Stimulated activated naive CD8-positive, alpha-beta T cell treated with anti-CD3 and anti-CD28 coated beads, Interleukin-15, amount 100 ng/mL, for 72 hours (primary cell): ENCODE measurements at places on chromosomes 13 and 19.

- DNase-seq: peak; percentile 89
Observed at GRCh38 chr19:48419158-48419920, 25.9 kb downstream of the GRIN2D start.

DNA sequence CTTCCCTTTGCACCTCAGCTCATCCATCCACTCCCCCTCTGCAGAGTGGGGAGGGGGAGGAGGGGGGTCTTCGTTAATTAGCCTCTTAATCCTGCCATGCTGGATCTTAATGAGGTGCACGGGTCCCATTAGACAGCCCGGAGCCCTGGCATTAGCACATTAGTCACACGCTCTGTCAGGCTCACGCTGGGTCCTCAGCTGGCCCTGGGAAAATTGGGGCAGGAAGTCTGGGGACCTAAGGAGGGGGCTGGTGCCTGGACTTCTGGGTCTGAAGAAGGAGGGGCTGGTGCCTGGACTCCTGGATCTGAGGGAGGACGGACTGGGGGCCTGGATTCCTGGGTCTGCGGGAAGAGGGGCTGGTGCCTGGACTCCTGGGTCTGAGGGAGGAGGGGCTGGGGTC, 444 bp upstream of the NCCRP1 start:
- no peak for DNase-seq

DNA sequence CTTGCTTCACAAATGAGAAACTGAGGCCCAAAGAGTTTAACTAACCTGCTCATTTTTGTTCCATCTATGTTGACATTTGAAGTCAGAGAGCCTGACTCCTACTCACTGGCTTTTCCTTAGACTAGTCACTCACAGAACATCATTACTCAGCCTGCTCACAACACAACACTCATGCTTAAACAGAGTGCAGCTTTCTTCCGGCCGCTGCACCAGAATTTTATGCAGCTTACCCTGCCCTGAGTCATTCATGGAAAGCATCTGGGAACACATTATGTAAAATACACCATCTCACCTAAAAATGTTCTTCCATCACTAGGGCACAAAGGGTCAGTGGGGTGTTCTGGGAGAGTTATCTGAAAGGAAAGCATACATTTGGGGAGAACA, 303.4 kb downstream of the SPRY2 start:
- DNase-seq: no peak

DNA sequence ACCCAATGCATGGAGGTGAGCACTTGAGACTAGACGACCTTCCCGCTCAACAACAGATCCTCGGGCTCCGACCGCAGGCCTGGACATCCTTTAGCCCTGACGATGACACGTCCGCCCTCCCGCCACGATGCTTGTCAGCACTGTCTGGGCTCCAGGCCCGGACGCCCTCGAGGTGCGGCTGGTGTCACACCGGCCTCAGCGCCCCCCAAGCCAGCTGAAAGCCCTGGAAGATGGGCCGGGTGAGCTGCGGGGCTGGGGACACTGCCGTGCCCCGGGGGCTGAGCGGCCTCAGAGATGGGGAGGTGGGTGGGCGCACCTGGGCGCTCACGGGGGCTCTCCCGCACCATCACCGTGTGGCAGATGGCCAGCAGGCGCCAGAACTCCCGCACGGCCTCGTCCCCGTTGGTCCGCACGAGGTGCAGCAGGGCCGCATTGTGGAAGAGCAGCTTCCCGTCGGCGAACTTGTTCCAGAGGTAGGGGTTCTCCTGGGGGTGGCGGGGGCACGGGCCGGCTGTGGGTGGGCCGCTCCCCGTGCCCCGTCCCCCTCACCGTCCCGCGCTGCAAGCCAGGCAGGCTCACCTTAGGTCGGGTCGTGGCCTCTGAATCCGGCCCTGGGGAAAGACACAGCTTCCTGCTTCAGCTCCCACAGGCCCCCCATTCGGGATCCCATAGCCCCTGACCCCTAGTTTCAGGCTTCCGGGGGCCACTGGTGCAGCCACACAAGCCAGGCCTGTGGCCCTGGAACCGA, 15.5 kb downstream of the ATP8B3 start:
- DNase-seq: no peak

- DNase-seq: no peak
Observed at GRCh38 chr13:49638030-49638743, 9.9 kb downstream of the ARL11 start.

DNA sequence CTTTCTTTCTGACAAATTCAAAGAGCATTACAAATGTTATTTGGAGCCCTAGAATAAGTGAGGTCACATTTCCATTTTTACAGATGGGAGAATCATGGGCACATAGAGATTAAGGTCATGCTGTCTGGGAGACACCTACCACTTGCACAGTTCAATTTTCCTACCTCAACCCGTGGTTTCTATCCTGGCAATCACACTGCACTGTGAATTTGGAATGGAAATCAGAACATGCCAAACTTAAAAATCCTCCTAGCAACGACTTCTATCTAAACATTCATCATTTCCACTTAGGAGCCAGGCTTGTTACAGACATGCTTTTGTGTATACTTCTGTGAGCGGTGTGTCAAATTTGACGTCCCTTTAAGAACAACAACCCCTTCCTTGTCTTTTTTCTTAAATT, 251.5 kb downstream of the DNAJC15 start:
- no peak for DNase-seq

GRCh38 chr13:43516401-43516833, 270.4 kb downstream of the ENOX1 start:
- no peak for DNase-seq

- DNase-seq: peak; percentile 49
Observed at GRCh38 chr19:45767881-45768654, 984 bp downstream of the SIX5 start.

DNA sequence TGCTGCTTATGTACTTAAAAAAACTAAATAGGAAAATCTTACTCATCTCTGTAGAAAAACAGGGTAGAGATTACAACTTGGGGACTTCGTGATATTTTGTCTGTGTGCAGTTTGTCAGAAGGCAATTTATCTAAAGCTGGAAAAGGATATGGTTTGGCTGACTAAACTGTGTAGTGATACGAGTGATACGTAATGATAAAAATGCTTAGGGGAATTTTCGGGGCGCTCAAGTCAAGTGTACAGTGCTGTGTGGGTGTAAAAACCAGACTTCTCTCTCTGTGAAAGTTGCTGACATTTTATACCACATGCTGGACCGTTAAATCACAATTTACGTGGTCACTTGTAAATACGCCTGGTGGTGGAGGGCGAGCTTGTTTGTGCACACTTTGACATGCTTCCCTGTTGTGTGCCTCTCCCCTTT, 221.7 kb downstream of the KCNRG start:
- peak; percentile 71 for DNase-seq

GRCh38 chr13:78443839-78444238, 159.5 kb downstream of the POU4F1 start:
- DNase-seq: no peak

- DNase-seq: no peak
Observed at GRCh38 chr13:91154558-91155353, 192.7 kb upstream of the MIR17HG start.

DNA sequence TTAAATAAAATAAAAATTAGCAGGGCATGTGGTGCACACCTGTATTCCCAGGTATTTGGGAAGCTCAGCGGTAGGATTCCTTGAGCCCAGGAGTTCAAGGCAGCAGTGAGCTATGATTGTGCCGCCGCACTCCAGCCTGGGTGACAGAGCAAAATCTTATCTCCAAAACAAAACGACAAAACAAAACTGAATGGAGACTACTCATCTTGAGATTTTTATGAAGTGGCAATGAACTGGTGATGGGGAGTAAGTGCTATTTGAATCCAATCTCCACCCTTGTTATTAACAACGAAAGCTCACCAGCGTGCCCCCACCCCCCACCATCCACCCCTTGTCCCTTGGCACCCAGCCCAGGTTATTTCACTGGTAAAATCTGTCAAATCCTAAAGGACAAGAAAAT, 45.2 kb upstream of the URI1 start:
- no peak for DNase-seq

GRCh38 chr19:9865732-9866501, 30.8 kb downstream of the PIN1 start:
- DNase-seq: no peak

GRCh38 chr13:44373601-44374347, at the start of gene SERP2:
TSS of gene SERP2 (plus strand) at chr13:44373824. CDS start at chr13:44374026, 202 bp downstream.
- peak; percentile 21 for DNase-seq

- peak; percentile 33 for DNase-seq
Observed at GRCh38 chr13:48319531-48320398, 16.2 kb downstream of the RB1 start.

GRCh38 chr13:23922005-23922932, 25.0 kb upstream of the C1QTNF9B start:
- DNase-seq: no peak

- no peak for DNase-seq
Observed at GRCh38 chr19:56668676-56669075, 2.9 kb downstream of the ZNF835 start.

- no peak for DNase-seq
Observed at GRCh38 chr13:57346786-57347185, 179.8 kb downstream of the PRR20E start.

DNA sequence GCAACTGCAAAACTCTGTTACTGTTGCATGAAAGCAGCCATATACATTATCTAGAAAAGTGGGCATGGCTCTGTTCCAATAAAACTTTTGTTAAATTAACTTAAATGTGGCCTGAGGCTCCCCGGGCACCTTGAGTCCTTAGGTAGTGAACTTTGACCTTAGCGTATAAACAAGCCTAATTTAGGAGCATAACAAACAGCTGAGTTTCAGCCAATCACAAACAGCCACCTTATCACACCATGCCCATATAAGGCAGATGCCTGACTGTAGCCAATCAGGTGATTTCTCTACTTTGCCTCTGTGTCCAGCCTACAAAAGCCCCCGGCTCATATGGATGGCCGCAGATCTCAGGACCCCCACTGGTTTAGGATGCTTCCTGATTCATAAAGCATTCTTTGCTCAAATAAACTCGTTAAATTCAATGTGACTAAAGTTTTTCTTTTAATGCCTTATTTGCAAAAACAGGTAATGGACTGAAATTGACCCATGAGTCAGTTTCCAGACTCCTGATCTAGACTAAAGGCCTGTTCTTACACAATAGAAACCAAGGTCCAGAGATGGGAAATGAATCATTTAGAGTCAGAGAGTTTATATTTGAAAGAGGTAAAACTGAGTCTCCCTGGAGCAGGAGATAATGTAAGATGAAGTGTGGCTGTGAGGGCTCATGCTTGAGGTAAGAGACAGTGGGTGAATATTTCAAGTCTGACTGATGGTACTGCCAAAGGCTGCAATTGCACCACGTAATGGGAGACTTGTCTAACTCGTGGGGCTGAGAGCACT, 130.2 kb downstream of the FGF9 start:
- no peak for DNase-seq

- no peak for DNase-seq
Observed at GRCh38 chr13:19927117-19927748, 31.3 kb upstream of the ZMYM2 start.

- no peak for DNase-seq
Observed at GRCh38 chr19:27751044-27751391, 1461.9 kb downstream of the UQCRFS1 start.

DNA sequence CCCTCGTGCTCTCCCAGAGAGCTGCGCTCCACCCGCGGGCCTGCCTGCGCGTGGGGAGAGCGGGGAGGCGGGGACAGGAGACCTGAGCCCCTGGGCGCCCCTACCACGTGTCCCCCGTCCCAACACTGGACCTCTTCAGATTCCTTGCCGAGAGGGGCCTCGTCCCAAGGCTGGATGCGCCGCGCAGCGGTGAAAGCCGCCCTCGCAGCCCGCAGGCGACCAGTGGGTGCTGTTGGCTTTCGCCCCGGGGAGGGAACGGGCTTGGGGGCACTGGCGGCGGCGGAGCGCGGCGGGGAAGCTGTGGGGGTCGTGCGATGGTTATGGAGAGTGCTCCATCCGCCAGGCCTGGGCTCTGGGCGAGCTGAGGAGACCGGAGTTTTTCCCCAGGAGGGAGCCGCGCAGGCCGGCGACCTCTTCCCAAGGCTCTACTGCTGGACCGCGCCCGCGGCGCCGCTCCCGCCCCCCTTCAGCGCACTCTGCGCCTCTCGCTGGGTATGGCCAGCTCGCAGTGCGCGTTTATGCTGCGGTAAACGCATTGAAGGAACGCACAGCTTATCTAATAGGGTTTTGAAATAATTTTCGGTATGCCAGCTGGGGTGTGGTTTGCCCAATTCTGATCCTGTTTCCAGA, 17.2 kb upstream of the RNF17 start:
- DNase-seq: peak; percentile 18

- DNase-seq: no peak
Observed at GRCh38 chr13:97429681-97430081, 4.3 kb upstream of the RAP2A start.

DNA sequence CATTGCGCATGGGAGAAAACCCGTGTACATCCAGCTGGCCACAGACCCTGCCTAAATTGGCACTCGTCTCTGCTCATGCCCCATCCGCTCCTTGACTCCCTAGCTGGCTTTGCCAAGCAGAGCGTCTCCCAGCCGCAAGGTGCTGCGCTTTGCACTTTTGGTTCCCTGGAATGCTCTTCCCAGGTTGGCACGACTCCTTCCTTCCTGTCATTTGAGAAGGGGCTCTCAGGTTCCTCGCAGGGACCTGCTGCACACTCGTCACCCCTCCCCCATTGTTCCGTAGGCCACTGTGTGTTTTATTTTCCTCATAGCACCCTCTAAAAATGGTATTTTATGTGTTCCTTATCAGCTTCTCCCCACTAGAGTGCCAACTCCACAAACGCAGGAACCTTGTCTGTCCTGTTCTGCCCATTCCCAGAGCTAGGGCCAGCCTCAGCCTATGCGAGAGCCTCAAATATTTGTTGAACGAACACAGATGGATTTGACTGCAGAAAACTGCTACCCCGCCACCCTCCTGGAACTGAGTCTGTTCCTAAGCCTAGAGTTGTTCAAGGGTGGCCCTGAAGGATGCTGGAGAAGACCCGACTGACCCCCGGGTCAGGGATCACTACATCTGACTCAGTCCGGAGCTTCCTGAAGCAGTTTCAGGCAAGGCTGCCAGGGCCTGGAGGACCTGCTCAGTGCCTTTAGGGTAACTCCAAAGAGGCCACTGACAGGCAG, 8.4 kb upstream of the CEBPA start:
- no peak for DNase-seq

DNA sequence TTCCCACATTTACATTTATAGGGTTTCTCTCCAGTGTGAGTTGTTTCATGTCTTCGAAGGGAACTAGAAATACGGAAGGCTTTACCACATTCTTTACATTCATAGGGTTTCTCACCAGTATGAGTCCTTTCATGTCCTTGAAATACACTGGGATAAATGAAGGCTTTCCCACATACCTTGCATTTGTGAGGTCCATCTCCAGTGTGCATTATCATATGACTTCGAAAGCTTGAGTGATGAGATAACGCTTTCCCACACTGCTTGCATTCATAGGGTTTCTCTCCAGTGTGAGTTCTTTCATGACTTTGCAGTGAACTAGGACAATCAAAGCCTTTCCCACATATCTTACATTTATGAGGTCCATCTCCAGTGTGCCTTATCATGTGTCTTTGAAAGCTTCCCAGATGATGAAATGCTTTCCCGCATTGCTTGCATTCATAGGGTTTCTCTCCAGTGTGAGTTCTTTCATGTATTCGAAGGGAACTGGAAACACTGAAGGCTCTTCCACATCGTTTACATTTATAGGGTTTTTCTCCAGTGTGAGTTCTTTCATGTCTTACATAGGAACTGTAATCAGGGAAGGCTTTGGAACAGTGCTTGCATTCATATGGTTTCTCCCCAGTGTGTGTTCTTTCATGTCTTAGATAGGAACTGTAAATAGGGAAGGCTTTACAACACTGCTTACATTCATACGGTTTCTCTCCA, 15.1 kb downstream of the ZNF442 start:
- DNase-seq: no peak

GRCh38 chr13:36910545-36910944, 9.5 kb downstream of the SMAD9 start:
- no peak for DNase-seq

GRCh38 chr19:6654347-6655310, 15.3 kb downstream of the TNFSF14 start:
- DNase-seq: peak; percentile 55

- peak; percentile 60 for DNase-seq
Observed at GRCh38 chr19:4815426-4816201, 15.9 kb downstream of the TICAM1 start.
